ENCODE measurements at places on chromosomes 6 and 20.
A peak's percentile ranks its signal among the peaks of the same experiment; 100 is the strongest.

- DNase-seq: no peak
These were observed 85.4 kb upstream of the GPR6 start for GRCh38 chr6:109892451-109893435.

DNA sequence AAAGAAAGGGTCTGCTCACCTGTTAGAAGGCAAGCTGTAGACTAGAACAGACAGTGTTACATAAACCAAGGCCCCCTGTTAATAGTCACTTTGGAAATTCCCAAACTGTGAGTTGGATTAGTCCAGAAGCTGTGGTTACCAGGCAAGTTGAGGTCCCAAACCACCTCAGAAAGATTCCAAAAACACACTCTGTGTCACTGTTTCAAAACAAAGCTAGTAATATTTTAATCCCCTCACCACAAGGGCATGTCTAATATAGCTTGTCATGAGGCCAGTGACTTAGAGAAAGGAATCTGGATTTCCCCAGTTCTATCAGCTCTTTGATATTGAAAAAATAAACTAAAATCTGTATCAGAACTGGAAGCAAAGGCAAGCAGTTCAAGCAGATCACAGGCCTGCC, 244.6 kb downstream of the HAO1 start:
- DNase-seq: peak; percentile 18

GRCh38 chr6:66128243-66128642, 421.2 kb upstream of the EYS start:
- DNase-seq: no peak

- no peak for DNase-seq
These were observed 94.1 kb upstream of the SHLD1 start for GRCh38 chr20:5656126-5656525.

GRCh38 chr20:58870293-58871014, 17.9 kb downstream of the GNAS start:
- DNase-seq: peak; percentile 82

GRCh38 chr6:167127785-167128531, 5.1 kb downstream of the CCR6 start:
- DNase-seq: no peak

GRCh38 chr6:17491416-17492142, 98.2 kb downstream of the CAP2 start:
- DNase-seq: no peak

GRCh38 chr6:80872199-80872950, 765.9 kb downstream of the BCKDHB start:
- DNase-seq: no peak

Data from AG08396 (cell line).